A549 treated with Hydrocortisone at 1 μM for 4 hours (cell line): ENCODE measurements at places on chromosomes 13 and 19. TPM values are rescaled to one million over a fixed set of nuclear protein-coding genes. Genes with fewer than 3 reads are reported as not detected.

Gene FUT1
- total RNA-seq = 0.10 to 0.16 TPM (median 0.12 TPM) in 5 replicates

Gene NKPD1
- 0.56 to 0.90 TPM (median 0.77 TPM) in 5 replicates for total RNA-seq

Gene CCDC169
- total RNA-seq = 0.16 to 0.67 TPM (median 0.22 TPM) in 5 replicates

Gene APOC1
- total RNA-seq = 94.7 to 123 TPM (median 118 TPM) in 5 replicates

Gene SCN1B
- 12.9 to 20.2 TPM (median 18.8 TPM) in 5 replicates for total RNA-seq

Gene LACC1
- 2.8 to 4.7 TPM (median 3.1 TPM) in 5 replicates for total RNA-seq

Gene CARM1
- 41.2 to 47.8 TPM (median 46.2 TPM) in 5 replicates for total RNA-seq

Gene PGLYRP2
- total RNA-seq = 0.10 TPM in 1 of 5 replicates, not detected in the others

Gene CATSPERD
- total RNA-seq = 0.03 TPM in 2 of 5 replicates, not detected in the others

Gene ANKLE1
- 0.36 to 0.58 TPM (median 0.38 TPM) in 5 replicates for total RNA-seq

Gene NALCN
- 3.4 to 4.2 TPM (median 3.5 TPM) in 5 replicates for total RNA-seq

Gene THSD1
- total RNA-seq = 5.2 to 6.7 TPM (median 6.1 TPM) in 5 replicates

Gene RASAL3
- 0.10 TPM in 1 of 5 replicates, not detected in the others for total RNA-seq

Gene RNF113B
- not detected in 5 replicates for total RNA-seq

Gene MRPL34
- 61.1 to 87.7 TPM (median 75.2 TPM) in 5 replicates for total RNA-seq

Gene SELENOV
- not detected in 5 replicates for total RNA-seq

Gene FPR2
- total RNA-seq = not detected in 5 replicates

Gene CAPN12
- 4.9 to 7.4 TPM (median 6.4 TPM) in 5 replicates for total RNA-seq

Gene S1PR5
- 1.2 to 1.9 TPM (median 1.6 TPM) in 5 replicates for total RNA-seq

Gene RNF6
- total RNA-seq = 21.9 to 35.4 TPM (median 25.1 TPM) in 5 replicates
